T-helper 2 cell treated with Interferon-gamma antibody and Interleukin-4, amounts not matched to agents 5 μg/mL and 100 μg/mL, for 36 hours (primary cell): ENCODE measurements at places on chromosomes 4 and X.

GRCh38 chr4:88244056-88244455, 40.3 kb downstream of the PPM1K start:
- DNase-seq = no peak

GRCh38 chr4:152368001-152368400, 167.9 kb downstream of the FBXW7 start:
- no peak for DNase-seq

DNA sequence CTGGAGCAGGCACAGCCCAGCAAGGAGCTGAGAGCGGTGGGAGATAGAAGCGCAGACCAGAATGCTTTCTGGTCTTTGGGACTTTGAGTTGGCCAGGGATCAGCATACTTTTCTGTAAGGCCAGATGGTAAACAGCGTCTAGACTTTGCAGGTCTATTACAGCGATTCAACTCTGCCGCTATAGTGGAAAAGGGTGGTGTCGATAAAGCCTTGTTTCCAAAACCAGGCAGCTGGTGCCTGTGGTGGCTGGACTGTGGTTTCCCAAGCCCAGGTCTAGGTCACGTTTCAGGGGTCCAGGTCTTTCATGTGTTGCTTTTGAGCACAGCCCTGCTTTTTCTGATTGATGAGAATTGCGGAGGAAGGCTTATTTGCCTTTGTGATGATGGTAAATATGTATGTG, 40.1 kb downstream of the HTT-AS start:
- DNase-seq = no peak

- DNase-seq = no peak
Observed at GRCh38 chr4:145045180-145045579, 52.8 kb downstream of the ANAPC10 start.

GRCh38 chrX:80576806-80577533, 156.7 kb downstream of the TENT5D start:
- no peak for DNase-seq
